ENCODE measurements at places on chromosomes 12 and 14.

- no peak for DNase-seq
Observed at GRCh38 chr12:27794818-27795584, 15.0 kb upstream of the MANSC4 start.

DNA sequence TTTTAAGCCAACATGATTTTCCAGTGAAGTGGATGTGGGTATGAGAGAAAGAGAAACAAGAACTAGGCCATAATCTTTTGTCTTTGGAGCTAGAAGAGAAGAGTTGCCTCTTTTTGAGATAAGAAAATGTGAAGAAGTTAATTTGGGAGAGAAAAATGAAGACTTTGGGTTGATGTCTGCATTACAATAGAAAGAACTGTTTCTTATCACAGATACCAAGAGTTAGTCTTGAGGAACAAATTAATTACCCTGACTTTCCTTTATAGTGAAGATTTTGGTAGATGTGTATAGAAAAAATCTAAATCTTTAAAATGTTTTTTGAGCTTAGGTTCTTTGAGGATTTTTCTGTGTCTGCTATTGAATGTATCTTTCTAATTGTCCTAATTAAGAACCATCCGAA lies 4.2 kb downstream of the A2M start:
- no peak for DNase-seq

DNA sequence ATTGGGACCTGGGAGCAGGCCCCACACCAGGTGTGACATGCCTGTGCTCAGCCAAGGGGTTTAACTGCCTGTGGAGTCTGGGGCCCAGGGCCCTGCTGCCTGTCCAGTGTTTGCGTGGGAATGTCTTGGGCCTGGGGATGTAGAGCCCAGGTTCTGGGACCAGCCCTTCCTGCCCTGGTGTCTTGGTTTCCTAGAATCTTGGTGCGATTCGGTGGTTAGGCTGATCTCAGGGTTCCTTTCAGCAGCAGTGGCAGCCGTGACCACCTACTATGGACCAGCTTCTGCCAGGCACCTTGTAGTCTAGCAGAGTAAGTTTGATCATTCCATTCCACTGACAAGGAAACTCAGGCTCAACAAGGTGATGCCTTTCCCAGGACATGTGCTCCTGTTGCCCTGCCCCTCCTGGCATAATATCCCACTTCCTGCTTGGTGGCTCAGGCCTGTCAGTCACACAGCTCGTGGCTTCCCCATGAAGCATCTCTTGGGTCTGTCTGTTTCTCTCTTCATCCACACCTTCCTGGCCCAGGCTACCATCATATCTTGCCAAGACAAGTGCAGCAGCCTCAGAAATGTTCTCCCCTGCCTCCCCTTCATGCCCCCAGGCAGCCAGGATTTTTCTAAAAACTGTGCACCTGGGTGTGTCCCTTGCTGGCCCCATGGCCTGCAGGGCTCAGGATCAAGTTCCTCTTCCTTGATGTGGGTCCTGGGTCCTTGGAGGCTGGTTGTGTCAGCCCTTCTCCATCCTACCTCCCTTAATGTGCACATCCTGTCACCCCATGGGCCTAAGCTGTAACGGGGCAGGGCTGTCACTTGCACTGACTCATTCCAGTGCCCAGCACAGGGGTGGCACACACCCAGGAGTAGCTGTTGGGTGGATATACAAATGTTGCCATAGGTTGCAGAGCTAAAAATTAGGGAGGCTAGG lies 101.6 kb downstream of the SLC25A47 start:
- DNase-seq, result no peak

GRCh38 chr12:68012712-68013111 lies 23.5 kb downstream of the IFNG-AS1 start:
- DNase-seq, result no peak

GRCh38 chr12:98767248-98767647 lies 122.2 kb downstream of the APAF1 start:
- DNase-seq, result no peak

DNA sequence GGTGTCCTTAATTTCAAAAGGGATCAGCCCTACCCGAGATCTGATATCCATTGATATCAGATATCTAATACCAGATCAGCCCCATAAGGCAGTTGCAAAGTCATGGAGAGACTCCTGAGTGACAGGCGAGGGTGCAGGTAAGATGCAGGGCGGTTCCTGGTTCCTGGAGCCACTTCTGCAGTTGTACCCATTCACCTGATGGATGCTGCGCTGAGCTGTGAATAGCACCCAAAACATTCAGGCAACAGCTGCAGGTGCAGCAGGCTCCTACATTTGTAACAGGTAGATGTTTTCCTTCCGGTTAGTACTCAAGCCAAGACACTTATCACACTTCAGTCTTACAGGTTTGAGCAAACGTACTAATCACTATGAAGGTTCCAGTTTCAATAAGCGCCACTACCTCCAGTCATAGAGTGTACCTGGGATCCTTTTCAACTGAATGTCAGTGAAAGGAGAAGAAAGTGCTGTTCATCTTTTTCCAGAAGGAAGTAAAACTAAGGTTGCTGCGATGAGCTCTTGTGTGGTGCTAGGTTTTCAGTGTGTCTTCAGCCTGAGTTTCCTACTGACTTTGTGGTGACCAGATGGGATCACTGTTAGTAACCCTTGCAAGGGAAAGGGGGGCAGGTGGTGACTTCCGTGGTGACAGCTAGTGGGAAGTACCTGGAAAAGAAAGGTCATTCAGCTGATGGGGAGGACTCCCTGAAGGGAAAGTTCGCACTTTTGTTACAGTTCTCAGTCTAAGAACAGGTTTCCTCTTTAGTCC lies 1.9 kb downstream of the ATP6V0A2 start:
- DNase-seq, result no peak

DNA sequence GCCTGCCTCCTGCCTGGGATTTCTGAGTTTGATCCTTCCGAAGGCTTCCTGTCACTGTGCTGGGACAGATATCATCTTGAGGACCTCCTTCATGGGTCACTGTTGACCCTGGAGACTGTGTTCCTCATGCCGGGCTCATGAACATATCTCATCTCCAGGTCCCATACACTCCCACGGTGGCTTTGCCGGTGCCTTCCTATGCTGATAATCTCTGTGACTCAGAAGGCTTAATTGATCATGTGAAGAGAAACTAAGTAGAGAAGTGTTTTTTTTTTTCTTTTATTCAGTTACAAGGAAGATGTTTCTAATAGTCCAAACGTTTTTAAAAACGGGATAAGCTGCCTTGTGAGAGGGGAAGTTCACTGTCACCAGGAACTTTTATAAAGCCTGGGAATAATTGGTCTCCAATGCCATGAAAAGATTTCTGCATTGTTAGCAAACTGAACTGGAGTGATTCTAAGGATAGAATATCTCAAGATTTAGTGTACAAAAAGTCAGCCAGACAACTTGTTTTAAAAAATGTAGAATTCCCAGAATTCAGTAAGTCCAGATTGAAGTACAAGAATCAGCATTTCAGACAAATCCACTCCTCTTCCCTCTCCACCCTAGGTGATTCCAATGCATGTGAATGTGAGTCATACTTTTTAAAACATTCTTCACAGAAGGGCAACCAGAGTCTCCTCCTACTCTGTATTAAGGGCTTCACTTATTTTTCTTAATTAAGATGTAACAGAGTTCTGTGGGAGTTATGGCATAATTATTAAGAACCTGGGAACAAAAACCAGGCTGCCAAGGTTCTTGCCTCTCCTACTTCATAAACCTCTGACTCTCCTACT lies 139.8 kb upstream of the LGR5 start:
- DNase-seq, result no peak

DNA sequence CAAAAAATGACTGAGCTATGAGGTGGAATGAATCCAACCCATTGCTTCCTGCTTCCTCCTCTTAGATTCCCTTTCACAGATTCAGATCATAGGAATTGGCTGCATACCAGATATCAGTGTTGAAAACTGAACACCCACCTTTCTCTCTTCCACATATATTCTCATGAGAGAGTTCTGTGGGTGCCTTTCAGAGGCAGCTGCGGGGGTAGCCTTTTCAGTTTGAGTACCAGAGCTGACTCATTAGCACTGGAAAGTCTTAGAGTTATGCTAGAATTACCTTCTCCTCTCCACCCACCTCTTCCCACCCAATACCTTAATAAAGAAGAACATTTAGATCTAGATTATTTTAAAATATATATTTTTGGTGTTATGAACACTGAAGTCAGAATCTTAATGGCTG lies 495.4 kb upstream of the SEL1L start:
- no peak for DNase-seq

- no peak for DNase-seq
Observed at GRCh38 chr12:67456431-67456901, 187.3 kb downstream of the CAND1 start.

- peak; percentile 65 for DNase-seq
Observed at GRCh38 chr14:77094672-77095284, 3.3 kb upstream of the CIPC start.

GRCh38 chr12:24489939-24490338 lies 459.0 kb downstream of the BCAT1 start:
- no peak for DNase-seq

DNA sequence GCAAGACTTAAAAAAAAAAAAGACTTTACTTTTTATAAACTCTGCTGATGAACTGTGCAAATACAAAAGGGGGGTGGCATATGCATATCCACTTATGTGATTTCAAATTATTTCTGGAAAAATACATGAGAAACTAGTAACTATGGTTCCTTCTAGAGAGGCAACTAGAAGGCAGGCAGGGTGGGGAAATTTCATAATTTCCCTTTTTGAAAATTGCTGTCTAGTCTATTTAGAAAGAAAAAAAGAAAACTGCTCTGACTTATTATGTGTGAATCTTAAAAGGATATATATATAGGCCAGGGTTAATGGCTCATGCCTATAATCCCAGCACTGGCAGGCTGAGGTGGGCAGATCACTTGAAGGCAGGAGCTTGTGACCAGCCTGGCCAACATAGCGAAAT lies 42.3 kb downstream of the ANAPC7 start:
- no peak for DNase-seq

DNA sequence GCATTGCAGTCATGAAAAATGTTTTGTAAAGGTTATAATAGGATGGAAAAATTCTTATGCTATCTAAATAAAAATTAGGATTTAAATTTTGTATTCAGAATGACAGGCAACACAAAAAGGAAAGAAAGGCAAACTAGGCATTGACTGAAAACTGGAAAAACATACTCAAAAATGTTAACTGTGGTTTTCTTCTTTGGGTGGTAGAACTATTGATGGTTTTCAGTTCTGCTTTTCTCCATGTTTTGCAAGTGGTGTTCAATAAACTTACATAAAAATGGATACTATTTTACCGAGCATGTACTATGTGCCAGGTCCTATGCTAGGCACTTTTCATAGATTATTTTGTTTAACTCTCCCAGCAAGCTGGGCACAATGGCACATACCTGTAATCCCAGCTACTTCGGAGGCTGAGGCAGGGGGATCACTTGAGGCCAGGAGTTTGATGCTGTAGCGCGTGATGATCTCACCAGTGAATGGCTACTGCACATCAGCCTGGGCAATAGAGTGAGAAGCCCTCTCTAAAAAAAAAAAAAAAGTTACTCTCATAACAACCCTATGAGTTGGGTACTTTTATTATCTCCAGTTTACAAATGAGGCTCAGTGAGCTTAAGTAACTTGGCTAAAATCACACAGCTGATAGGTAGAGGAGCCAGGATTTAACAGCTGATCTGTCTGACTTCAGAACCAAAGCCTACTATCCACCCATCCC lies 26.3 kb upstream of the TCP11L2 start:
- no peak for DNase-seq

- DNase-seq, result no peak
Observed at GRCh38 chr14:73757381-73757780, 43.2 kb upstream of the PNMA1 start.

DNA sequence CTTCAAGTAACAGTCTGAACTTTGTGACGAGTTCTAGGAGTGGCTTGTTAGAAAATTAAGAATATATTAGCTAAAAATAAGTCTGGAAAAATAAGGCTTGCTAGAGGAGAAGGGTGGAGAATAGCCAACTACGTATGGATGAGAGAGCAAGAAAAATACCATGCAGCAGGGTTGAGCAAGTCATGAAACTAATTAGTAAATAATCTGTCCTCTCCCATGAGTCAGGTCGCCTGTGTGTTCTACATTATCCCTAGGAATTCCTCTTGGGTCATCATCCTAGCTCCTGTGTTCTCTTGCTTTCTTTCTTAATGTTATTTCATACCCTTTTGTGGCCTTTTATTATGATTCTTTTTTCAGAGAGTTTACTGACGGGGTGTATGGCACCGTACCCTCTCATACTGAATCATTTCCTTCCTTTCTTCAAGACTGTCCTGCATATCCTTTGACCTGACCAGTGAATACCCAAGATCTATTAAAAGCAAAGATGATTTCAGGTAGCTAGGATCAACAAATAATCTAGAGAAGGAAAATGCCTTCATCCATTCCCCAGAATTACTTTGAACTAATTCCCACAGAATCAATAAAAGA lies 177.2 kb upstream of the NPAS3 start:
- DNase-seq, result no peak

GRCh38 chr14:57962325-57963035 lies 96.6 kb upstream of the SLC35F4 start:
- no peak for DNase-seq

GRCh38 chr12:29241821-29242591 lies 92.9 kb downstream of the FAR2 start:
- no peak for DNase-seq

DNA sequence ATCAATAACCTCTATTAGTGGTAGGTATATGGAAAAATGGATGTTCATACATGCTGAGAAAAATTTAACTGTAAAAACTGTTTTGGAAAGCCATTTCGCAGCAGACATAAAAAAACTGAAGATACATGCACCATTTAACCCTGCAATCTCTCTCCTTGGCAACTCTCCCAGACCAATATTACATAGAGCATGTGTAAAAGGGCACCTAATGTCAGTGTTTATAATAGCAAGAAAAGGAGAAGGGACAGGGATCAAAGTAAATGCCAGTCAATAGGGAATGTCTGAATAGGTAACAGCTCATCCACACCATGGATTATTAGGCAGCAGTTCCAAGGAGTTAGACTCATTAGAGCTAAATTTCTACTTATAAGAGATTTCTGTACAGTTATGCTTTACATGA lies 77.2 kb downstream of the BTG1 start:
- DNase-seq, result no peak

DNA sequence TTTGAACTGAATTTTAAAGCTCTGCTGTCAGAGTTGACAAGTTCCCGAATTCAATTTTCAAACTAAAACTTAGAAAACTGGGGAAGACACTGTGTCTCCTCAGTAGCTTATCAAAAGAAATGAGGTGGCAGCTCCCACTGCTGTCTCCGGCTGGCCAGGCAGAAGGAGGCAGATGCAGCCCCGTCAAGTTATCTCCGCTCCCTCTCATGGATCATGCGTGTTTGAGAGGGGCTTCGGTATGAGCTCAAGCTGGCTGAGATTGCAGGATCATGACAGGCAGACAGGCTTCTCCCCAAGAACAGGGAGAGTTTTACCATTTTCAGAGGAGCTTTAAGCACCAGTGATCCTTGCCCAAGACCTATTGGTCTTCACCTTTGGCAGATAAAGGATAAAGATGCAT lies 88.8 kb downstream of the NEDD1 start:
- no peak for DNase-seq

Measured in activated CD4-positive, CD25-positive, alpha-beta regulatory T cell treated with anti-CD3 and anti-CD28 coated beads, Interleukin-2, amount 50 U/mL, for 72 hours (primary cell).